ENCODE measurements at places on chromosomes 16 and 17.

GRCh38 chr17:27338536-27338985, 44.6 kb downstream of the WSB1 start:
- no peak for DNase-seq
- H3K27me3 ChIP-seq = no peaks in the 10 kb centered on the region
- peaks cover 23% of the 10 kb centered on the region for H3K4me1 ChIP-seq
- H3K27ac ChIP-seq = no peak overlapping the region
- H3K4me3 ChIP-seq = no peak overlapping the region

GRCh38 chr17:71849783-71850768, 270.7 kb upstream of the SOX9 start:
- no peaks in the 10 kb centered on the region for H3K4me1 ChIP-seq
- H3K36me3 ChIP-seq = no peaks in the 10 kb centered on the region
- no peak overlapping the region for H3K27ac ChIP-seq
- no peak overlapping the region for H3K4me3 ChIP-seq

DNA sequence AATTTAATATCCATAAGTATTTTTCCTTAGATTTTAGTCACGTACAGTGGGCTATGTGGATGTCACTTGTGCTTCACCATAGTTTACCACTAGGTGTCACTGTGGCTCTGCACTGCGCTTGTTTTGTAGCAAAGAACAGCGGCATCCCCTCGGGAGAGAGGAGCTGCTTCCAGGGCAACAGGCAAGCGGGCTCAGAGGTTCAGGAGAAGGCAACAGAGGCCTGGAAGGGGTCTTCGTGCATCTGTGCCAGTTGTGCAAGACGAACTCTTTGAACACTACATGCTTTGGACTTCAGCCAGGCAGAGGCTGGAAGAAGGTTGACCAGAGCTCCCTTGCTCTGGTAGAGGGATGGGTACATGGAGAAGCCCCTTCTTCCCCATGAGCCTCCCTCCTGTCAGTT, 20.6 kb downstream of the CYB561 start:
- no peaks in the 10 kb centered on the region for H3K36me3 ChIP-seq
- H3K4me1 ChIP-seq = peaks cover 71% of the 10 kb centered on the region
- H3K27ac ChIP-seq = no peak overlapping the region
- peak; percentile 81 for DNase-seq
- H3K4me3 ChIP-seq = peak overlapping the region; percentile 14
- H3K27me3 ChIP-seq = no peaks in the 10 kb centered on the region

- DNase-seq = no peak
- peaks cover 65% of the 10 kb centered on the region for H3K27me3 ChIP-seq
- H3K4me3 ChIP-seq = no peak overlapping the region
- H3K36me3 ChIP-seq = no peaks in the 10 kb centered on the region
- H3K27ac ChIP-seq = no peak overlapping the region
These were observed 148.8 kb downstream of the ENGASE start for GRCh38 chr17:79223471-79223870.

DNA sequence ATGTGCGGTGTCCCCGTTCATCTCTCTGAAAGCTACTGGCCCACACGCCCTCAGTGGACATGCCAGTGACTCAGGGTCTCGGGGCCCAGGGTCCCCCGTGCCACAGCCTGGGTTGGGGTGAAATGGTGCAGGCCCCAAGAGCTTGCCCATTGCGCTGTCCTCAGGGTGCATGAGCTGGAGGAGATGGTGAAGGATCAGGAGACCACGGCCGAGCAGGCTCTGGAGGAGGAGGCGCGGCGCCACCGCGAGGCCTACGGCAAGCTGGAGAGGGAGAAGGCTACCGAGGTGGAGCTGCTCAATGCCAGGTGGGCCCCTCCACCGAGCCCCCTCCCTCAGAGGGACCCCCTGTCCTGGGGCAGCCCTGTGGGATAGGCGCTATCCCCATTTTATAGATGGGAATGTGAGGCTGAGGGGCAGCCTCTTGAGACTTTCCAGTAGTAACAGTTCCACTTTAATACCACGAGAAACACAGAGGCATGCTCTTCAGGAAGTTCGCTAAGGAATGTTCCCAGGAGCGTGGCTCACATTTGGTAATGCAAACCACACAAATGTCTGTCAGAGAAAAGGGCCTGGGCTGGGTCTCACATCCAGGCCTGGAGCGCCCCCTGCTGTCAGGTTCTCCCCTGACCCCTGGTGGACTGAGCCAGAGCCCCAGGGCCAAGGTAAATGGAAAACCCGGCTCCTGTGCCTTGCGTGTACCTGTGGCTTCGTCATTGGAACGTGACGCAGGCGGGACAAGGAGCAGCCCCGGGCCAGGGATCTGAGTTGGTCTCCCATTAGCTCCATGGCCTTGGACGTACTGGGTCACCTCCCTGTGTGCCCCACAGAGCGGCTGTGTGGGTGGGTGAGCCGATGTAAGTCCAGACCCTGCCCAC, 133.7 kb downstream of the RAB11FIP4 start:
- no peaks in the 10 kb centered on the region for H3K4me1 ChIP-seq
- DNase-seq = peak; percentile 68

DNA sequence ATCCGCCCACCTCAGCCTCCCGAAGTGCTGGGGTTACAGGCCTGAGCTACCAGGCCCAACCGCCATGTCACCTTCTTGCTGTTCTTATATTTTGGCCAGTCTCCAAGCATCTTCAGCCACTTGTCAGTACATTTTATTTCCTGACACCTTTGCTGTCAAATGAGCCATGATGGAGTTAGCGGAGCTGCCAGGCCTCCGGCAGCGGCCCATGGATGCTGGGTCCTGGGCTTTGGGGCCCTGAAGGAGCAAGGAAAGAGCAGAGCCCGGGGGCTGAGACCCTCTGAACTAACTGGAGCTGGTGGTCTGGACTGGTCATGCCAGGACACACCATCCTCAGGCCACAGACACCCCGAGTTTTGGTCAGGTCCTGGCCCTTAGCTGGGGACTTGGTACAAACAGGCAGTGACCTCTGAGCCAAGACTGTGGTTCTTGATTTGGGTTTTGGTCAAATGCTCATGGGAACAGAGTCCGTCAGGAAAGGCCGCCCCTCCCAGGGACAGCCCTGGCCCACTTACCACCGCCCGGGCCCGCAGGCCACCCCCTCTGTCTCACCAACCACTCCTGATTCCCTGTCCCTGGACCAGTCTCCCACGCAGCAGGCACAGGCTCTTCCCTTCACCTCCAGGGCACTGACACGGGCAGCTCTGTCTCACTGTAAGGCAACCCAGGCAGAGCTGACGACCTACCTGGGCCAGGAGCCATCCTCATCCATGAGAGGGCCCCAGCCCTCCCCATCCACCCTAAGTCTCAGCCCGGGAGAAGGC, 42.0 kb downstream of the TNFRSF13B start:
- H3K27me3 ChIP-seq = no peaks in the 10 kb centered on the region
- H3K27ac ChIP-seq = no peak overlapping the region
- no peaks in the 10 kb centered on the region for H3K36me3 ChIP-seq
- H3K4me3 ChIP-seq = no peak overlapping the region

DNA sequence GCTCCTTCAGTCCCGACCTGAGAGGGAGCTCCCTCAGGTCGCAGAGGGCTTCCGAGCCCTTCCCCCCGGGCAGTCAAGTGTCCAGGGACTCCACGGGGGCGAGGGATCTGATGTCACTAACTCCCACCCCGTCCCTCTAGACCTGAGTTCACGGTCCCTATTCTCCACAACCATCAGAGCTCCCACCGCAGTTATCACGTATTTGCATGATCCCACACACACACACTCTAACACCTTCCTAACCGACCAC, 3.7 kb upstream of the PER1 start:
- peaks cover 20% of the 10 kb centered on the region for H3K36me3 ChIP-seq
- peaks cover 68% of the 10 kb centered on the region for H3K4me1 ChIP-seq
- peak overlapping the region; percentile 83 for H3K4me3 ChIP-seq
- peak overlapping the region; percentile 96 for H3K27ac ChIP-seq
- H3K27me3 ChIP-seq = no peaks in the 10 kb centered on the region

GRCh38 chr17:66966704-66967418, 2.4 kb downstream of the CACNG4 start:
- peaks cover 88% of the 10 kb centered on the region for H3K27me3 ChIP-seq
- peaks cover 14% of the 10 kb centered on the region for H3K4me1 ChIP-seq
- H3K36me3 ChIP-seq = no peaks in the 10 kb centered on the region
- no peak overlapping the region for H3K4me3 ChIP-seq

DNA sequence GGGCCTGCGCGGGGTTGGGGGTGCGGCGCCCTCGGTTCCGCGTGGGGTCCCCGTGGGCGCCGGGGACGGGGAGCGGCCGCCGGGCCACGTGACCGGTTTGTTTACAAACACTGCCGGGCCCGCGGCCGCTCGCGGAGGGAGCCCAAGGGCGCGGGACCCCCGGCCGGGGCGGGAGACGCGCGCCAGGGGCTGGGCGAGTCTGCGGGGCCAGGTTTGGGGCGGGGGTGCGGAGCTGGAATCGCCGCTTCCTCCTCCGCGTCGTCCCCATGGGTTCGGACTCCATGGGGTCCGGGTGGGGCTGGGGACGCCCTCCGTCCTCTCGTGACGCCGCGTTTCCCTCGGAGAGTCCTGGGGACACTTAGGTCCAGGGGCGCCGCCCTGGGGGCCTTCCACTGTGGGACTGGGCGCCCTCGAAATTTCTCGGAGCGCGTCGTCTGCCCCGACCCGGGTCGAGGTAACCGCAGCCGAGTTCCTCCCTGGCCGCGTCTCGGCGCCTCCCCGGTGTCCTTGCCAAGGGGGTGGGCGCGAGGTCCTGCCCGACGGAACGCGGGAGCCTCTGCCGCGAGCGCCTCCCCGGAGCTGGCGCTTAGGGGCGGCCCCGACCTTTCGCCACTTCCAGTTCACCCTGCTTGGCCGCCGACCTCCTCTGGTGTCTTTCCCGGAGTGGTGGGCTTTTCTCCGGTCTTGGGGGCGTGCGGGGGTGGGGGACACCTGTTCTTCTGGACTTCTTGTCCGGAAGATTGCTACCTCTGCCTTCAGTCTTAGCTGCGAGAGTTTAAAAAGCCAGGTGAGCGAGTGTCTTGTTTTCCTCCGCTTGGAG, 684 bp downstream of the YPEL2 start:
- no peaks in the 10 kb centered on the region for H3K36me3 ChIP-seq
- H3K27ac ChIP-seq = no peak overlapping the region
- H3K27me3 ChIP-seq = no peaks in the 10 kb centered on the region
- peak; percentile 51 for DNase-seq
- peaks cover 12% of the 10 kb centered on the region for H3K4me1 ChIP-seq

DNA sequence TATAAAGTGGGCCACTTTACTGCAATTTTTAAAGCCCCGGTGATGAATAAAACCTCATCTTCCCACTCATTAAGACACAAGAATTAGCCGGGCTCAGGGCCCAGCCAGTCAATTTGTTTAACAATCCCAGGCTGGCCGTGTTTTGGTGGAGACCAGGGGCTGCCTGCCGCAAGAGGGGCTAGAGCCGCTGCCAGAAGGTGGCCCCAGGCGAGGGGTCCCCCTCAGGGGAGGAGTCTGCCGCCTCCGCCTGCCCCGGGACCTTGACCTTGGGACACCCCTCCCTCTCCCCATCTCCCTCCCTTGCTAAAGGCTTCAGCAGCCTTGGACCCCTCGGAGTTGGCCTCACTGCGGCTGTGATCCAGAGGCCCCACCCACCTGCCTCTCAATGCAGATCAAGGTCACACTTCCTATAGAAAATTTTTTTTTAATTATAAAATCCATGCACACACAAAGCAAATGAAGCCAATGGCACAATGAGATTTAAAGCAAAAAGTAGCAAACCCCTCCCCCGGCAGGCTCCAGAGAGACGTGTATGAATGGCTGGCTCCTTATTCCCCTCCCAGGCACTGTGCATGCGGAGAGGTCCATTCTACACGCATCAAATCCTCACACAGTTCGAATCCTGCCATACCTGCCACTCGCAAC, 23.0 kb upstream of the SLC38A10 start:
- H3K27me3 ChIP-seq = no peaks in the 10 kb centered on the region
- H3K4me1 ChIP-seq = no peaks in the 10 kb centered on the region
- no peak overlapping the region for H3K27ac ChIP-seq
- no peak overlapping the region for H3K4me3 ChIP-seq

DNA sequence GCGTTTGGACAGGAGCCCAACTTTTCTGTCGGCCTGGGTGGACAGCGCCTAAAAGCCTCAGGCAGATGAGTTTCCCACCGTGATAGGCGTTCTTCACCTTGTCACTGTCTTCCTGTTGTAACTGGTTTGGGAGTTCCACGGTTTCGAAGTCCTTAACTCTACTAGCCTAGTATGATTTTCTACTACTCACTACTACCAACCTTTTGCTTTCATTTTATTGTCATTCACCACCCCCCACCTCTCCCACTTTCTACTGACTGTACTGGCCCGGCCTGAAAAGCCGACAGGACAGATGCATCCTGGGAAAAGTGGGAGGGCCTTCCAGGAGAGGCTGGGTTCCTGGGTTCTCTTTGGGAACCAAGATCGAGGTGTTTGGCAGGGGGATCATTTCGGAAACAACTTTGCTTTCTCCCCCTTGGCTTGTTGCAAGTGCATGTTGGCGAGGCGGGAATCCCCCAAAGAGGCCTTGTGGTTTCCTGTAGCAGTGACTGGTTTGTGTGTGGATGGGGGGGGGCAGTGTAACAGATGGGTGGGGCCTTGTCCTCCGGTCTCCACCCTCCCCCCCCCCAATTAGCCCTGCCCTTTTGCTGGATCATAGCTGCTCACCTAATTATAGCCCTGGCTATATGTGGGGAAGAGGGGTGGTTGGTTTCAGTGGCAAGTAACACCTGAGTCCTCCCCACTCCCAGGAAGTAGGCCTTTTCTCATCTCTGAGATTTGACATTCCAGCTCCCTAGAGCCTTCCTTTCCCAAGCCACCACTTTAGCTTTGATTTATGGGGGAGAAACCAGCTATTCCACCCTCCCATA, 1.4 kb downstream of the EIF5A start:
- H3K27me3 ChIP-seq = no peaks in the 10 kb centered on the region
- H3K27ac ChIP-seq = peak overlapping the region; percentile 85
- peaks cover 15% of the 10 kb centered on the region for H3K4me1 ChIP-seq
- peak overlapping the region; percentile 67 for H3K4me3 ChIP-seq
- DNase-seq = peak; percentile 99

- DNase-seq = no peak
- H3K27me3 ChIP-seq = no peaks in the 10 kb centered on the region
- no peaks in the 10 kb centered on the region for H3K36me3 ChIP-seq
- H3K4me1 ChIP-seq = no peaks in the 10 kb centered on the region
- H3K27ac ChIP-seq = no peak overlapping the region
These were observed 37.5 kb upstream of the DHX40 start for GRCh38 chr17:59527931-59528330.

DNA sequence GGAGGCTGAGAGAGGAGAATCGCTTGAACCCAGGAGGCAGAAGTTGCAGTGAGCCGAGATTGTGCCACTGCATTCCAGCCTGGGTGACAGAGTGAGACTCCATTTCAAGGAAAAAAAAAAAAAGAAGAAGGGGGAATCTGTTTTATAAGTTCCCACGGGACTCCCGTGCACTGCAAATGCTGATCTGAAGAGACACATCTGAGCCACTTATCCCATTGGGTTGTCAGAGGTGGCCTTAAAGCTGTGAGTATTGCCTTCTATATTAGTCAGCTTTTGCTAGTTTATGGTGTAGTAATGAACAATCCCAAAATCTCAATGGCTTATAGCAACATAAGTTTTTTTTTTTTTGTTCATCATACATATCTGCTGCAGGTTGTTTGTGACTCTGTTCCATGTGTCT, 82.8 kb downstream of the MRM1 start:
- no peaks in the 10 kb centered on the region for H3K36me3 ChIP-seq
- H3K27me3 ChIP-seq = no peaks in the 10 kb centered on the region
- no peak overlapping the region for H3K4me3 ChIP-seq
- H3K4me1 ChIP-seq = no peaks in the 10 kb centered on the region

Data from common myeloid progenitor, CD34-positive (primary cell).